Caco-2 (cell line): ENCODE measurements at places on chromosomes 6 and 20.

- no peak for DNase-seq
These were observed 191.1 kb downstream of the SAMD5 start for GRCh38 chr6:147699637-147700036.

DNA sequence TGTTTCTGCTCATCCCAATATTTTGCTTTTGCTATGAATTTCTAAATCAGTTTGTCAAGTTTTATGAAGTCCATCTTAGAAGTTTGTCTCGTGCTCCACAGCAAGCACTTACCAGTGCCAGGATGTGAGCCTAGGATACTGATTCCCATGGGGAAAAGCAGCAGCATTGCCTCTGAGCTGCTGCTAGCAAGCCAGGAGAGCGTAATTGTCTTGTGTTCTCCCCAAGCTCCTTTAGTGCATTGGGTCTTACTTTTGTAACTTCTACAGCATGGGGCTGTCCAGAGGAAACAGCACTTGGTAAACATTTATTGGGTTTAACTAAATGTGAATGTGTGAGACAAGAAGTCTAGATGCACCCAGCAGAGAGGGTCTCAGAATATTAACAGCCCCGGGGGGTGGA lies 76.1 kb downstream of the RNF182 start:
- DNase-seq, result no peak

DNA sequence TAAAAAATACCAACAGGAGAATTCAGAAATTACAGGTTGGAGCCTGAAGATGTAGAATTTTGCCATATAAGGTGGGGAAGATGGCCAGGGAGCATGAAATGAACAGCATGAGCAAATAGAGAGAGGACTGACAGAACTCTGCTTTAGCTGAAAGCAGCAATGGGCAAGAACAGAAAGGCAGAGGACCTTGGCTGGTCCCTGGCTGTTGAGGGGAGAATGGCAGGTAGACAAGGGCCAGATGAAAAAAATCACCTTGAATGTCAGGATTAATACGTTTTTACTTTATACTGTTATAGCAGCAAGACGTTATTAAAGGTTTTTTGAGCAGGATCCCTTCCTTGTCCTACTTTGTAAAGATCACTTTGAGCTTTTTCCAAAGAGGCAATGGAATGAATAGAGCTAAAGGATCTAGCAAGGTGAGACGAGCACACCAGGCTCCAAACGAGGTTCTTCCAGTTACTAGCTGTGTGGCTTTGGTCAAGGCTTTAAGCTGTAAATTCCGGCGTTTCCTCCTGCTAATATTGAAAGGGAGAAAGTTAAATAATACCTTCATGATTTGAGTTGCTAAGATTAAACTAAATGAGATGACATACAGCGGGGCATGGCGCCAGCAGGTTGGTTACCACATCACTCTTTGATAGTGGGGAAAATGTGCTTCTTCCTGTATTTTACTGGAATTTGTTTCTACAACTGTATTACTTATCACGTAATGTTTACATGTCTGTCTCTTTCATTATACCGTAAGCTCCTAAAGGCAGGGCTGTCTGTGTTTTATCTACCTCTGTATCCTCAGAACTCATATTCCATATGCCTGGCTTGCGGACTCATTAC lies 776 bp downstream of the PPIL1 start:
- DNase-seq, result no peak

DNA sequence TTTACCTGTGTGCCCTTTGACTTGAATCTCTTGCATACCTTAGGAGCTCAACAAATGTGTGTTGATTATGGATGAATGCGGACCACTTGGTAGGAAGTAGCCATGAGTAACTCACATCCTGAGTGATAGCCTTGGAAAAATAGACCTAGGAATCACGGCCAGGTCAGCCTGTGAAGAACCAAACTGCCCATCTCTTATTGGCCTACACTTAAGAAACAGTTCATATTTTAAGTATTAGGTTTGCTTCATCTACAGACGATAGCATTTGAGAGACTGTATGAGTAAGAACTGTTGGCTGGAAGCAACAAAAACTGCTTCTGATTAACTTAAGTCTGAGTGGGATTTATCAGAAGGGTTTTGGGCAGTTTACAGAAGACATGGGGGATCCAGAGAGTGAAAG lies 320.1 kb upstream of the PRND start:
- DNase-seq, result no peak

GRCh38 chr6:25698631-25699030 lies 46.6 kb downstream of the SCGN start:
- DNase-seq, result no peak

DNA sequence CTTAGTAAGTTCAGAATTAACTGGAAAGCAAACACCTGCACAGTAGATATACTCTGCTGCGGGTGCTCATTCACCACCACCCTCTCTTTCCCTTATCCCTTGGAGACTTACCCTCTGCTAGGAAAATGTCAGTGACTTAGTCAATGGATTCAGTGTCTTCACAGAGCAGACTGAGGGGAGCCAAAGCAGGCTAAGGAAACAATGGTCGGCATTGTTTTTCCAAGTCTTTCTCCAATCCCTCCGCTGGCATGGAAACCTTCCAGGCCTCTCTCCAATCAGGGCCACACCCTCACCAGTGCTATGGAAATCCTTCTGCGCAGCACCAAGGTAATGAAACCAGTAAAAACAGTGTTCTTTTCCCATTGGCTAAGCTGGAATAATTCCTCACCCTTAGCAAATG lies 531.2 kb downstream of the TFAP2B start:
- no peak for DNase-seq

DNA sequence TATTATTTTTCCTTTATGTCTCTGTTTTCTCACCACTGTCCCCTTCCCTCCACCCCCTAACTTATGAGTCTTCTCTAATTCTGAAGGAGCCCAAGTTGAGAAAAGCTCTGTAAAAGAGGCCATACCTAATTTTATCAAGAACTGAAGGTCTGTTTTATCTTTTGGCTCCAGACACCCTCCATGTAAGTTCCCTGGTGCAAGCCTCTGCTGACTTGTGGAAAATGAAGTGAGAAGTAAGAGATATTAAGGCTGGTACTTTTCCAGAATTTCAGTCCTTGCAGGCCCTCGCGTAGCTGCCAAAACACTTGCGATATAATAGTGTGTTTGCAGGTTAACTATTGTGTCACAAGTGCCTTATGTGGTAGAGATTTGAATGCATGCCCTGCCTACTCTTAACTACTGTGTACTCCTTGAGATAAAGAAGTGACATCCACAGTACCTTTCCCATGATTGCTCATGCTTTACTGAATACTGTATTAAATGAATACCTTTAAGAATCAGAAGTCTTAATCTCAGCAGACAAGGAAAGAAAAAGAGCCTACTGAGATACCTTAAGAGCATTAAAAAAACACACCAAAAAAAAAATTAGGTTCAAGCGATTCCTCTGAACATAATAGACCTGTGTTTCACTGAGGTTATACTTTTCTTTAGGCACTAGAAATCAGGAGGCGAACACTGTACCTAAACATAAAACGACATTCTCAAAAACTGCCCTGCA lies 143.6 kb upstream of the ZNF184 start:
- no peak for DNase-seq

GRCh38 chr6:136549300-136550044 lies 750 bp downstream of the MAP7 start:
- DNase-seq, result peak; percentile 39

- DNase-seq, result no peak
These were observed 64.8 kb upstream of the NRSN1 start for GRCh38 chr6:24060982-24061754.

- DNase-seq, result no peak
These were observed 125.1 kb downstream of the PHACTR1 start for GRCh38 chr6:12841619-12842018.

- DNase-seq, result no peak
These were observed 46.9 kb upstream of the POPDC3 start for GRCh38 chr6:105226598-105227294.

- DNase-seq, result no peak
These were observed 103.0 kb downstream of the LMBRD1 start for GRCh38 chr6:69693762-69694161.

GRCh38 chr6:140636271-140636907 lies 1261.9 kb upstream of the CITED2 start:
- no peak for DNase-seq

DNA sequence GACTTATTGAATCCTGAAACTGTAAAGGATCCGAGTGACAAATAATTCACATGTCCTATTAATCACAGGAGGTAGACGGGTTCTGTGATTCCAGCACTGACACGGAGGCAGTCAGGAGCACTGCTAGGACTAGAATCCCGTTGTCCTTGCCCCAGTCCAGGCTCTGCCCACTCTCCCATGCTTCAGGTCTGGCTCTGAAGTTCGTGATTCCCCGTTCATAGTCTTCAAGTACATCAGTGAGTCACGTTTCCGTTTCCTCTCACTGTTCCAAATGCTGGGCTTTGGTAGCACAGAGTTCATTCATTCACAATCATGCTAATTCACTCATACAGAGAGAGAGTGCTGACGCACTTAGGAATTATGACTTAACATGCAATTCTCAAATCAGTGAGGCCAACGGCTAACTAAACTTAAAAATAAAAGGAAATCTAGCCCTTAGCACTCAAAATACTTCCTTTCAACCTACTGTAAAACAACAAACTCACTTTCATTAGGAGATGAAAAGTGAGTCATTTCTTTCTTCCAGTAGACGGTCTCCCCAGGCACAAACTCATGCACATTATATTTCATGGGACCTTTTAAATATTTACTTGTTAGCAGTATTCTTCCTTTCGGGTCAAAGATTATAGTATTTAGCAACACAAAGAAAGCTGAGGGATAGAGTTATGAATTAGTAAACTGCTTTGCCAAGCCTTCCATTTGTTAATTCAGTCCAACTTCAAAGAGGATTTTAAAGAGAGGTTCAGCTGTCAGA lies 94.0 kb upstream of the NHSL1 start:
- no peak for DNase-seq

- DNase-seq, result peak; percentile 77
These were observed 252.8 kb downstream of the CDH26 start for GRCh38 chr20:60210779-60211617.

DNA sequence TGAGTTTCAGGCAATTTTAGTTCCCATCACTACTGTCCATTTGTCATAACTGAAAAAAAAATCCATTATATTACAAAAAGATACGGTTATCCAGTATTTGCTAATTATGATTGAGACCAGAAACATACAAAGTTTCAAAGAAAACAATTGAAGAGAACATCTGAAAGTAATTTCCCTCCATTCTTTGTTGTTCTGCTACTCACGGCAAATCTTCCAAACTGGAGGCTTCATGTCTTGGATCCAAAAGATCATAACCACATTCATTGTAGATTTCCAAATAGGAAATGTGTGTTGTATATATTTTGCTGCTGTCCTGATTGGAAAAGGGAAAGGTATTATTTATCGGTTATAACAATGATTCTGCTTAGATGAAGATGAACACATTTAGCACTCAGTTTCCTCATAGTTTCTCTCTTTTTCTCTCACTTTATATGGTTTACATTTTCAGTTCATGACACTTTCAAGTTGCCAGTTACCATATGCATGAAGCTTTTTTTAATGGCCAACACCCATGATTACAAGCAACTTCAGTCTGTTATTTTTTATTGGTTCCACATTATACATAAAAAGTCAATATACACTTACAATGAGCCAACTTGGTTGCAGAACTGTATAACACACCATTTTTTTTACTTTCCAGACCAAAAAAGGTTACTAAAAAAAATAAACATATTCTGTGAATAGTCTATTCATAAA lies 90.4 kb downstream of the KIF6 start:
- DNase-seq, result no peak

- DNase-seq, result no peak
These were observed 654.8 kb downstream of the UTRN start for GRCh38 chr6:144939921-144940320.

DNA sequence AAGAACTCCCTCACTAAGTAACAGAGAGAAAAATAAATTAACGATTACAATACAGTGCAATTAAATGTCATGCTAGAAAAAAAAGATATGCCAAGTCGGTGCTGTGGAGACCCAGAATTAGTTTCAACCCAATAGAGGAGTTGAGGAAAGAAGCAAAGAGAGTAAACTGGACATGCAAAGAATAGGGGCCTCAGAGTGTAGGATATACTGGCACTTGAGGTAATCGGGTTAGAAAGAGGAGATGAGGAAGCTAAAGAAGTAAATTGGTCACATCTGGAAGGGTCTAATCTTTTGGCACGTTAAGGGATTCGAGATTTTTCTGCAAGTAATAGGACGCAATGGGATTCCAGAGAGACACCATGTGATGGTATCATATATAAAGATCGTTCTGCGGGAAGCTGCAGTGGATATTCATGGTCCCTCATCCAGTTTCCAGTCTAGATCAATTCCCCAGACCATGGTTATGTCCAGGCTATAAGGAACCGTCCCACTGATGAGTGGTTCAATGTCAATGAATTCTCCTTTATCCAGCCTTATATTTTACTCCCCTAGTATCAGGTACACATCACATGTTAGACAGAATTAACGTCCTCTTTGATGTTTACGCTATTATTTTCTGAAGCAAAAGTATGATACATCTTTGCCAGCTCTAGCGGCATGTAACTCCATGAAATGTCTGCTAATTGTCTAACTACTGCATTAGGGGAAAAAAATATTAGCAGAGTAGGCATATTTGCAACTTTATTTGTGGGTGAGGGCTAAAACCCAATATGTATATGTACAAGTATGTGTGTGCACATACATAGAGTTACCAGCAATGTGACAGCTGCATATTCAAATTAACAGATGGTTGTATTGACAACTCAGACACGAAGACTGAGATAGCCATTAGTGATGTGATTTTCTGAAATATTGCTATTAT lies 1.1 kb upstream of the TBC1D32 start:
- DNase-seq, result no peak

- DNase-seq, result no peak
These were observed 1.9 kb upstream of the TBX18 start for GRCh38 chr6:84766118-84766798.

- no peak for DNase-seq
These were observed 94.6 kb upstream of the SUPT3H start for GRCh38 chr6:45472382-45472781.

GRCh38 chr6:8392569-8392968 lies 42.8 kb downstream of the SLC35B3 start:
- peak; percentile 60 for DNase-seq

- DNase-seq, result no peak
These were observed 15.8 kb upstream of the THBS2 start for GRCh38 chr6:169269180-169270076.

DNA sequence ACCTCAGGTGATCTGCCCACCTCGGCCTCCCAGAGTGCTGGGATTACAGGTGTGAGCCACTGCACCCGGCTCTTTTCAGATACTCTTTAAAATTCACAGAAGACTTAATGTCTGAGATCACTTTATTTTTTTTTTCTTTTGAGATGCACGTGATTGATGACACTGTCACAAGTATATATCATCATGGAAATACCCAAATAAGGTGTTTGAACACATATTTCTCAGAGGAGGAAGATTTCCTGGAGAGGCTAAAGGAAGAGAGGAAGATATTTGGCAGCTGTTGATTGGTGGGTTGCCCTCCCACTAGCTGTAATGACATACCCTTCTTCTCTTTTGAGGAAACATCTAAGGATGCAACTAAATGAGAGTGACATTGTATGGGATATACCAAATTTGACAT lies 225.9 kb upstream of the CITED2 start:
- no peak for DNase-seq
